IMR-90 (cell line): ENCODE measurements at places on chromosomes 3 and 15. TPM values are rescaled to one million over a fixed set of nuclear protein-coding genes. Genes with fewer than 3 reads are reported as not detected.

Gene EPHB3
- total RNA-seq = 0.72 and 0.83 TPM in 2 replicates

GRCh38 chr3:83438188-83438587 lies 1520.6 kb upstream of the CADM2 start:
- no peak for DNase-seq

DNA sequence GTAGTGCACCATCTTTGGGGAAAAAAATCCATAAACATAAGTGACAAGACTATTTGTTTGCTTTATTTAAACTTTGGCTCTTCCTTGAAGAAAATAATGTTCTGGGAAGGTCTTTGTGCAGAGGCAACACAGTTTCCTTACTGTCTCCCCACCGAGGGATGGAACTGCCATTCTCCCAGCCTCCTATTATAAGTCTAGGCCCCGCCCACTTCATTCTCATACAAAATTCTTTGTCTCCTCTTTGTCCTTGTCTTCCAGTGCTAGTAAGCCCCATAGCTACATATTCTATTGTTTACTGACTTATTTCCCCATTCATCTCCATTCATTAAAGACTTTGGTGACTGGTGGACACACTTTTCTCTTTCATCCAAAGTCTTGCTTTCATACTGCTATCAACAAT lies 316.5 kb upstream of the ROBO2 start:
- no peak for DNase-seq

Gene DISP2
- under 0.01 and 0.36 TPM in 2 replicates for total RNA-seq

Gene CYP1A2
- total RNA-seq = not detected in 2 replicates

GRCh38 chr3:52144034-52144795 lies 10.0 kb downstream of the POC1A start:
- DNase-seq = peak; percentile 77
